ENCODE measurements at places on chromosomes 2 and 18.

GRCh38 chr2:227374158-227374557 lies 4.9 kb downstream of the TM4SF20 start:
- no peak for DNase-seq

GRCh38 chr2:171711351-171711750 lies 24.1 kb downstream of the DYNC1I2 start:
- no peak for DNase-seq

- no peak for DNase-seq
These were observed 53.9 kb upstream of the PXDN start for GRCh38 chr2:1798115-1798784.

DNA sequence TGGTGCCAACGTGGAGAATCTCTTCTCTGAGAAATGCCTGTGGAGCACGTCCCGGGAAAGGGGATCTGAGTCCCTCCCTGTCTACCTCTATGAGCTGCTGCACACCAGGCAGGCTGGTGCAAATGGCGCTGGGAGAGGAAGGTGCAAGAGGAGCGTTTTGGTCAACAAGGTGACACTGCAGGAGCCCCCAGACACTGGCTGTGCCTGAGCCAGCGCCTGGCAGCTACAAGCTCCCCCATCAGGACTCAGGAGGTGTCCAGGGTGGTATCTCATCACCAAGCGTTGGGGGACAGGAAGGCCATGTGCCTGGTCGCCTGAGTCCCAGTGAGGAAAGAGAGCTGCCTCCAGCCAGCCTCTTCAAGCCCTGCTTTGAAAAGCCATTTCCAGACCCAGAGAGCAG lies 173.4 kb downstream of the TNS1 start:
- DNase-seq: no peak

DNA sequence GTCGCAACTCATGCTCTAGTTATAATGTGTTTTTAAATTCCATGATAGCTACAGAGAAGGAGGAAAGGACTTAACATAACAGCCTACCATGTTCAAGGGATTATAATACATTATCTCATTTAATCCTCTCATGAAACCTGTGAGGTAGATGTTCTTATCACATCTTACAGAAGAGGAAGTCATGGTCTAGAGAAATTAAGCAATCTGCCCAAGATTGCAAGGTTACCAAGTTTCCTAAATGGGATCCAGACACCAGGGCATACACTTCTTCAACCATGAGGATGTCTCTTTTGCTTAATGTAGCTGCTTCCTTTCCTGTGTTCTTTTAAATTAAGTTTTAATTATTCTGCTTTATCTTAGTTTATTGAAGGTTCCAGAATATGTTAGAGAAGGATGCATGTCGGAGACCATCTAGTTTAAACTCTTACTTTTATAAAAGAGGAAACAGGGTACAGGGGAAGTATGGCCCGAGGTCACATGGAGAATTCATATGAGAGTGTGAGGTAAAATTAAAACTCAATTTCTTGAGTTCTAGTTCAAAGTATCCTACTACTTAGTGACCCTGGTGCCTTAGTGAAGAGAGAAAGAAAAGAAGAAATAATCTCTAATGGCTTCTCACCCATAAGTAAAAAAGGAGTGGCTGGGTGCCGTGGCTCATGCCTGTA lies 3.6 kb upstream of the IL1A start:
- no peak for DNase-seq

DNA sequence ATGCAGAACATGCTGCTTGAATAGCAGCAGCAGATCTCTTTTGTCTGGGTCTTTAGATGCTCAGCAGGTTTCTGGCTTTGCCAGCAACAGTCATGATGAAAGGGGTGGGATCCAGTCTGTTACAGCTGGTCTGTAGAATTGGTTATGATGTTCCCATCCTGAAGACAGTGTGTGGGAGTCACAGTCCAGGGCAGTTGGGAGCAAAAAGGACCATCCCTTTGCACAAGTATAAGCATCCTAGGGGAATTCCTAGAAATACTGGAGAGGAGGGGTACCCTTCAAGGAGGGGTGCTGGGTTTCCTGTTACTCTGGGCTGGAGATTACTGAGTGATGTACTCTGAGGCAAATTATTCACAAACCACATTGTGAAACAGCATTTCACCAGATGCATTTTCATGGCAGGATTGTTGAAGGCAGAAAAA lies 119.9 kb upstream of the RND3 start:
- no peak for DNase-seq

GRCh38 chr2:7719876-7720275 lies 802.7 kb downstream of the RNF144A start:
- DNase-seq: no peak

GRCh38 chr2:237863689-237864443 lies 4.4 kb downstream of the RAMP1 start:
- DNase-seq: no peak

GRCh38 chr2:181499231-181499630 lies 42.0 kb downstream of the ITGA4 start:
- no peak for DNase-seq

DNA sequence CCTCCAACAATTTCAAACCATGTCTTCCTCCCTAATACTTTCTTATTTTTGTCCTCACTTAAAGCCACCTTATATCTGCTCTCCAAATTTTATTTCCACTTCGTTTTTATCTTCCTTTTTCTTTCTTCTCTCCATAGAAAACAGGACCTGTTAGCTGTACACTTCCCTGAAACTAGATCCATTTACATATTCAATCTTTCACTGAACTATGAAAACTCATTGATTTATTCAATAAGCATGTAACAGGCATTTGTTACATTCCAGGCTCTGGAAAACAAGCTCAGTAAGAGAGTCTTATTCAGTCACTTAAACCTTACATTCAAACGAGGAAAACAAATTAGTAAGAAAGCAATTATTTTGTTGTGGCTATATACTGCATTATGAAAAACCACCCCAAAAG lies 1225.3 kb downstream of the SUCLG1 start:
- DNase-seq: no peak

DNA sequence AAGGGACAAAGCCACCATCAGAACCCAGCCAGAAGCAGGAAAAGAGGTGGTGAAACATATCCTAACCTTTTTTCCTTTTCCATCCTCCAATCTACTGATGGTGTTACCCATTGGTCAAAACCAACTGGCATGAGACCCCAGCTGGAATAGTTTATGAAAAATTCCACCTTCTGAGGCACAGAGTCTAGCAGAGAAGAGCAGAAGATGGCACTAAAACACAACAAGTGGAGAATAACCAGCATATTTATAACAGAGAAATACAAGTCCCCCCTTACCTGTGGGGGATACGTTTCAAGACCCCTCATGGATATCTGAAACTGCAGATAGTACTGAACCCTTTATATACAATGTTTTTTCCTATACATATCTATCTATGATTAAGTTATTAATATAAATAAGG lies 4.9 kb upstream of the INPP1 start:
- DNase-seq: no peak

GRCh38 chr2:10546975-10547391 lies 98.9 kb upstream of the ODC1 start:
- no peak for DNase-seq

DNA sequence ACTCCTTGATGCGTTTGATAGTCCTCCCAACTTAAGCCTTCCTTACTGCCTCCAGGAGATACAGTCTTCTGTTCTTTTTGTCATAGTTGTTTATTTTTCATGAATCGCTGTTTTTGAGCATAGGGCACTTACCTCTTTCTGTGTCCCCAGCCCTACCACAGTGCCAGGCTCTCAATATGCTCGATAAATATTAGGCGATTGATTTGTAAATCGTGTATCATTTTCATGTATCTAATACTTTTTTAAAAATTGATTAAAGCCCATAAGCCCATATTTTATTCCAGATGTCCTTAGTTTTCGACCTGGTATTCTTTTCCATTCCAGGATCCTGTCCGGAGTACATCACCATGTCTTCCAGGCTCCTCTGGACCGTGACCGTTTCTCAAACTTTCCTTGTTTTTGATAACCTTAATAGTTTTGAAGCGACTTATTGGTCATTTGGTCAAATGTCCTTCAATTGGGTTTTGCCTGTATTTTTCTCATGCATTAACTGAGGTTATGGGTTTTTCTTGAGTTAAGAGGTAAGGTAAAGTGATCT lies 444 bp upstream of the MMADHC start:
- DNase-seq: no peak

GRCh38 chr2:60540074-60540473 lies 13.4 kb downstream of the BCL11A start:
- DNase-seq: no peak

DNA sequence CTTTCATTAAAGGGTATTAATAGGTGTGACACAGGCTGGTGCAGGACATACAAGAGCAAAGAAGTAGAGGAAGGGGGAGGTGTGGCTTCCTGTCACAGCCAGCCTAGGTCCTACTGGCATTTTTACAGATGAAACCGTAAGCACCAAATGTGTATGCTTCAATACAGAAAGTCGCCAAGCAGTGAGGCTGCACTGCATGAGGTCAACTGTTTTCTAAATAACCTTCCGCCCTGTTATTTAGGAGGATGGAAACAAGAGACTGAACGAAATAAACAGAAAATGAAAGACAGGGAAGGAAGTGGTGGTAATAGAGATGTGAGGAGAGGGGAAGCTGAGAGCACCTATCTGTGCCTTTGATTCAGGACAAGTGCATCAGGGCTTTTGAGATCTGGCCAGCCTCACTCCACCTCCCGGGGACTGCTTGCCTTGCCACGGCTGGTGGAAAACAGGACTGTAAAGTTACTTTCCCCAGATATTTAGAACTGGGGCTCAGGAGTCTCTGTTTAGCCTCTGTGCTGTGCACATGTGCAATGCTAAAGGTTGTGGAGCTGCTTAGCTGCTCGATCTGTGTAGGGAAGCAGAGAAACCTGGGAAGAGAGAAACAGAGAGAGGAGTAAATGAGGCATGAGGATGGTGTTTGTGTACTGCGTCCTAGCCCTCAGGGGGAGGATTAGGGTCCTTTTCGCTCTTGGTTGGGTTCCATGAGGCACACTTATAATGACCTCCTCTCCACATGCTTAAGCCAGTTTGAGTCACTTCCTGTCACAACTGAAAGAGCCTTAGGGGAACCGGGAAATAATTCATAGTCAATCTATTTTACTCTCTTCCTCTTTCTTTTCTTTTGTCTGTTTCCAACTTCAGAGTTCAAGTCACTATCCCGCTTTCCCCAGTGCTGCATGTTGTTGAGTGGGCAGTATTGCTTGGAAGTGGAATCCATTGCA lies 62.3 kb upstream of the BOD1L2 start:
- DNase-seq: no peak

DNA sequence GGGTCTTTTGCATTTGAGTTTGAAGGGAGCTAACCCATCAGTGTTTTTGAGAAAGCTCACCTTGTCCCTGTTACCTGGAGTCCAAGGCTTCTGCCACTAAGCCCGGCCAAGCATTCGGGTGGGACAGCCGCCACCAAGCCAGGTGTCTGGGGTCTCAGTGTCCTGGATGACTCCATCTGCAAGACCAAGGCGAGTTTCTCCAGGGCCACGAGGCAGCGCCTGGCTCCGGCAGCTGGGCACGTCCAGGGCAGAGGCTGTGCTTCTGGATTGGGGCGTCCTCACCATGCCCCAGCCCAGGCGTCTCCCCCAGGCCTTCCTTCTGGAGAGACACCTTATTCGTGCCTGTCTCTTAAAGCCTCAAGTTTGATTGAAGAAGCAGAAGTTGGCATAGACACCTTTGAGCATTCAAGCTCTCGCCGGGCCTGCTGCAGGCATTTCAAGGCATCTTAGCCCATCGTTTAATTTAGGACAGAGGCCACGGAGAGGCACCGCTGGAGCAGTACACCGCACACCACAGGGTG lies 24.9 kb downstream of the MLPH start:
- no peak for DNase-seq

DNA sequence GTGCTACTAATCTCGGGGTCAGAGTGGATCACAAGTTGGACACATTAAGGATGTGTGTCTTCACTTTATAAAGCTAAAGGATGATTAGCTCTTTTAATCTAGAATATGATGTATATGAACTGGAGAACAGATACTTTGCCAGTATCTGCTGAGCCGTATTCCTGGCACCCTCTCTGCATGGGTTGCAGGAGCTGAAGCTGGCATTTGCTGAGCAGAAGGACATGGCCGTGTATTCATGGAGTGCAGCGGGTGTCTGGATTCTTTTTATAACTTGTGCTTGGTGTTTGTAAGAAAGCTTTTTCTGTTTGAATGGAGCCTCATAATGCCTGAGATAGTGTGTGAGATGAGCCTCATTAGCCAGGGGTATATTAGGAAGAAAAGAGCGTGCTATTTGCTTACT lies 103.9 kb upstream of the MCFD2 start:
- DNase-seq: no peak

GRCh38 chr2:9179572-9180201 lies 26.9 kb upstream of the ASAP2 start:
- DNase-seq: no peak

DNA sequence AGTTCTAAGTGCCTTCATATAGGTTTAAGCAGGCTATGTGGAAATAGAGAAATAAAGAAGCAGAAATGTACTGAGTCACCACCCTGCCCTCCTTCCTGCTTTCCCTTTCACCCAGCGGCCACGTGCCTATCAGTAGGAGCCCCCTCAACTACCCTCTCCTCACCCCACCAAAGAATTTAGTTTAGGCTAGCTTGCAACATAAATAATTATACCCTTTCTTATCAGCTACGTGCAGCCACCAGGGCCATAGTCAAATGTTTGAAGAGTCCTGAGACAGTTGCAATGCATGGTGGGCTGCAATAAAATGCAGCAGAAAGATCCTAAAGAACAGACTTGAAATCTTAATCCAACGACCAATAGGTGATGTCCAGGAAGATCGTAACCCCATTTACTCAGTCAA lies 101.2 kb downstream of the RTP5 start:
- no peak for DNase-seq

DNA sequence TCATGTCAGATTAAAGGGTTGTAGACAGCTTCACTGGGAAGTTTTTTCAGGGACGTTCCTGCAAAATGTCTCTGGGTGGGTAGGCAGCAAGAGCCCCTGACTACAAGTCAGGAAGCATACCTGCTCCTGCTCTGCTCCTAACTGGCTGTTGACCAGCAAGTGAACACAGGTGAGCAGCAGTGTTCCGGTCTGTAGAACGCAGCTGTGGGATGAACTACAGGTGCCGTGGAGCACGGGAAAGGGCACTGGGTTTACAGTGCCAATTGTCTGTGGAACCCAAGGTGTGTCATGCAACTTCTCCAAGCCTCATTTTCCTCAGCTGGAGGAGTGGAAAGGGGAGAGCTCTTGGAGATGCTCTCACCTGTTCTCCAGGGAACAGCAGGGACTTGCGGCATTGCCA lies 6.6 kb downstream of the ASB18 start:
- no peak for DNase-seq

- DNase-seq: no peak
These were observed 75.5 kb upstream of the CTAGE1 start for GRCh38 chr18:22493255-22493654.

DNA sequence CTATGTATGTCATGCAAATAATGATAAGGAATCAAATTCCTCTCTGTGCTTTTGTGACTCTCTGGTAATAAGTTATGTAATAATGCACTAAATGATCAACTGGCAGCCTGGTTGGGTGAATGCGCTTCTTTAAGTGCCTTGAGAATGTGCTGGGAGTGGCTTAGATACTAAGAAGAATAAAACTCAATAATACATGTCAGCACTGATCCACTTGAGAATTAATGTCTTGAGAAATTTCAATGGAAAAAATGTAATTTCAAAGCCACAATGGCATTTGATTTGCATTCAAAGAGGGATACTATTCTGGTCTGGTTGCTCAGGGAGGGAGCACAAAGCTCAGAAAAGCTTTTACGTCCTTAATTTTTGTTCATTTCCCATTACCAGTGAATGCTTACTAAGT lies 137.7 kb upstream of the MMADHC start:
- DNase-seq: no peak

Measured in brain pericyte (primary cell).